Cardiac fibroblast (primary cell): ENCODE measurements at places on chromosomes 2 and 18.

DNA sequence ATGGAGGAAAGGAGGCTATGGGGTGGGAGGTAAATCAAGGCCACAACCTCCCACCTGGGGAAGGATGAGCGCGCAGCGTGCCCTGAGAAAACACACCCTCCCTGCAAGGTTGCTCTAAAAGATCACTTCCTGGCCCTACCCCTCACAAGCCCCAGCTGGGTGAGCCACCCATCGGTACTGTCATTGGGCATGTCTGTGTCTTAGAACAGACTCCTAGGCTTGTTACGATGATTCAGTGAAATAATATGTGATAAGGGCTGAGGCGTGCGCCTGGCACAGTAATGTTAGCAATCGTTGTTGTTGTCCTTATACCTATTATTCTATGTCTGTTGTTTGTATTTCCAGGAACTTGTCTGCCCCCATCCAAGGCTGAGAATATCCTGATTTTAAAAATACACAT, 175.1 kb downstream of the ZFP36L2 start:
- peak; percentile 73 for DNase-seq

GRCh38 chr2:49917654-49918053, 763.3 kb upstream of the FSHR start:
- DNase-seq: no peak

DNA sequence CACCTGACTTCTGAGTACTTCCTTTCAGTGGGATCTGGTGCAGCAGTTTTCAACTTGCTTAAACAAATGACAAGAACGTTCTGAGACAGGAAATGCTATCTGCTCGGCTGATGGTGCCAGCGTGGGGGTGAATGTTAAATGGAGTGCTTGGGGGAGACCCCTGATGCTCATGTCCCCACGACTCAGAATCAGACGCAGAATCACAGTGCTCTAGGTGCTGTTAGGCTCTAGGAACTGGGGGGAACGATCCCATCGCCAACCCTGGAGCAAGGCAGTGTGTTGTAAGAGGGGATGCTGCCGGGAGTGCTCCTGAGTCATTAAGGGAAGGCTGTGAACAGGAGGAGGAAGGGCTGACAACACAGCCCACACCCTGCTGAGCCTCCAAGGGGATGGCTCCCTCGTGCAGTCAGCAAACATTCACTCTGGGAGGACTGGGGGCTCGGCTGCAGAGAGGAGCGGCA, 34.1 kb upstream of the KCNF1 start:
- DNase-seq: peak; percentile 6

DNA sequence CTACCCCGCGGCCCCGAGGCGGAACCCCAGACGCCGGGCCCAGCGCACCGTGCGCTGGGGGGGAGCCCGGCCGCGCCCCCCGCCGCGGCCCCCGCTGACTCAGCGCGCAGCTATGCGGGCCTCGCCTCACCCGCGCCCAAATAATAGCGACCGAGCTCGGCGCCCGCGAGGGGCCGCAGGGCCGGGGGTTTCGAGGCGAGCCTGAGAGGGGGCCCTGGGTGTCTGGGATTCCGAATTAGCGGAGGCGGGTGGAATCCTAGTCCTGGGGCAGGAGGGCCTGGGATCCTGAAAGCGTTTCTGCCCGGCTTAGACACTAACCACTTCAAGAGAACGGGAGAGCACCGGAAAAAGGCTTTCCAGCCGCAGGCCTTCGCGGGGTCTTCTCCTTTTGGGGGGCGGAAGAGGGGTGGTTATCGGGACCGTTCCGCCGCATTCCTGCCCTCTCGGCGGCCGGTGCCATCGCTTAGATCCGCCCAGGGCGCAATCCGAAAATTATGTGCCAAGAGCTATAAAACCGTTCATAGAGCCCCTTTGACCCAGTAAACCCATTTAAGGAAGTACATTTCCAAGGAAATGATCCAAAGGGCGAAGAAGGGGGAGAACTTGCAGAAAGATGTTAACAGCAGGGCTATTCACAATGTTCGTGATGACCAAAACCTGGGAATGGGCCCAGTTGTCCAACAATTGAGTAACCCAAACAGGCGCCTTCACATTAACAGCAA, 681 bp upstream of the ROCK2 start:
- DNase-seq: peak; percentile 69

- no peak for DNase-seq
Measured at GRCh38 chr2:1421731-1422130, 8.5 kb downstream of the TPO start.

DNA sequence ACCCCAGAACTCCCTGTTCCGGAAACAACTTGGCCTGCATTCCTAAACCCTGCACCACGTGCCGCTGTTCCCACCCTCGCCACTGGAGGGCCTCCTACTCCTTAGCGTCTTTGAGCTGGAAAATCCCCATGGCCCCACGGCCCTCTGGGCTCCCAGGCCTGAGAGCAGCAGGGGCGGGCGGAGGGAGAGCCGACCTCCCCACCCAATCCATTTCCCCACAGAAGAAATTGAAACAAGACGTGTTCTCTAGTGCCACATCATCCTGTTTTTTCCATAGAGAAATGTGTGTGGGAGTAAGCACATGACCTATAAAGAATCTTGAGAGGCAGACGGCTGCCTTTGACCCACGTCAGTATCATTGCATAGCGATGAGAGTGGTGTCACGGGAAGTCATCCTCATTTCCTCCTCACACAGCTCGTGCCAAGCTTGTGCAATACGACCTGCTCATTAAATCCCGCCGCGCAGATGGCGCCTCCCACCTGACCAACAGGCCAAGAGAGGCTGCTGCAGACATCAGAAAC, 79.2 kb downstream of the LAMA1 start:
- peak; percentile 99 for DNase-seq

DNA sequence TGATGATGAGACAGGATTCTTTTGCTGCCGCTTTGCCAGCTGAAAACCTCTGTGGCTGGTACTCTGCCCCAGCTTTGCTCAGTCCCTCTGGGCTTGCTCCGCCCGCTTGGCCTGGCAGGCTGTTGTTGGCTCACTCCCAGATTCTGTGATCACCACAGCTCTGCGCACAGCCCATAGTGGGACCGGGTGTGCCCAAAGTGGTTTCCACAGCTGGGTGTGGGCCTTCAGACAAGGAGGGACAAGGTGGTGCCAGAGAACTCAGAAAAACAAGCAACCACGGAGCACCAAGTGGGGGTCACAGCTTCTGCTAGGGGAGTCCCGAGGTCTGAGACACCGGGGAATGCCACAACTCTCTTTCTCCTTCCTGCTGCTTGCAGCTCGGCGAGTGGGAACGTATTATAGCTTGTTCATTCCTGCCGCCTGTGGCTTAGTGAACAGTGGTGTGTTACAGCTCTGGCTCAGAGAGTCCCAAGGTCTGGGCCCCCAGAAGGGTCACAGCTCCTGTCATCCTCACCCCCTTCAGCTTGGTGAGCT, 9.2 kb upstream of the KYNU start:
- no peak for DNase-seq

DNA sequence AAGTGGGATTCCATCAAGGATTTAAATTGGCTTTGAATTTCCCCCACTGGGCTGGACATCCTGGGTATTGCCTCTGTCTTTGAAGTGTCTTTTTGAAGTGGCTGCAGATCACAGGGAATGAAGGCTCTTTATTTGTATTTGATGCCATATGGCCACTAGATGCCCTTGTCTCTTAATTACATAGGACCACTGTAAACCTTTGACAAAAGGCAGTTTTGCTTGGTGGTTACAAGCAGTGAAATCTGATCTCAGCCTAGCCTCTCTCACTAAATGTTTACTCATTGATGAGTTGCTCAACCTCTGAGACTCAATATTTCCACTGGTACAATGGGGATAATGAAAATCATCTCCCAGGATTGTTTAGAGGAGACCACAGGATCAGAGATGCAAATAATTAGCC, 102.2 kb downstream of the INSIG2 start:
- no peak for DNase-seq
